ENCODE measurements at places on chromosomes 3 and 15.

DNA sequence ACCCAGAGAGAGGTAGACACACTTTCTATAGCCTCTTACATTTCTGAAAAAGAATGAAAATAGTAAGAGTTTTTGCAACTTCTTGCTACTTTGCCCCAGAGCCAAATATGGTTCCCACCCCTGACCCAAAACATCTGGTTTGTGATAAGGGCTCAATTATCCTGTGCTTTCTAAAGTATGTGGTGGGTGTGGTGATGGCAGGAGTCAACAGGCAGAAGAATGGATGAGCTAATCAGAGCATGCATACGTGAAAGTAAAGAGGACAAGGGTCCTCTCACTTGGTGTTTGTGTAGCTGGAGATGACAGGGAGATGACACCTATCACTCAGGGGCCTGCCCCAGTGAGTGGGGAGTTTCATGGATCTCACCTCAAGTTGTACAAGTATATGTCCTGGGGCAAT, 19.1 kb downstream of the KBTBD8 start:
- peak; percentile 10 for DNase-seq

- DNase-seq, result no peak
Observed at GRCh38 chr15:100715571-100716455, 113.4 kb downstream of the ASB7 start.

GRCh38 chr3:107240183-107241091, 136.8 kb upstream of the CCDC54 start:
- DNase-seq, result peak; percentile 72

- DNase-seq, result no peak
Observed at GRCh38 chr15:78389738-78390137, 48.3 kb upstream of the IREB2 start.

DNA sequence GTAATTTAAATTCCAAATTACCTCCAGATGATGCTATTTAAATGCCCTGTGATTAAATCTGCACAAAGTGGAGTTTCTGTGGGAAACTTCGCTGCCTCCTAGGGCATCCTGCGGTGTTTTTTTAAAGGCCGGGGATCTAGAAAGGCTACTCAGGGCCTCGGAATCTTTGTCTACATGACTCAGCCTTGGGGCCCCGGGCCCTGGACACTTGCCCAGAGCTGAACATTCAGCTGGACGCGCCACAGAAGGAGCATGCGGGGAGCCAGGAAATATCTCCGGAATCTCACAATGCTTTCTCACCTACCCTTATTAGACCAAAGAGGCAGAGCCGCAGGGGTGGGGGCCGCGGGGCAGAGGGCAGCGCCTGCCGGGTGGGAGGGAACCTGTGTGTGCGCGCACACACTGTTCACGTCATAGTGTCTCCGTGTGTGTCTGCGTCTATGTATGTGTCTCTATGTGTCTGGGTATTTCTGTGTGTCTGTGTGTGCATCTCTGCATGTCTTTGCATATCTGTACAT, 145.5 kb upstream of the TPM1 start:
- peak; percentile 98 for DNase-seq

DNA sequence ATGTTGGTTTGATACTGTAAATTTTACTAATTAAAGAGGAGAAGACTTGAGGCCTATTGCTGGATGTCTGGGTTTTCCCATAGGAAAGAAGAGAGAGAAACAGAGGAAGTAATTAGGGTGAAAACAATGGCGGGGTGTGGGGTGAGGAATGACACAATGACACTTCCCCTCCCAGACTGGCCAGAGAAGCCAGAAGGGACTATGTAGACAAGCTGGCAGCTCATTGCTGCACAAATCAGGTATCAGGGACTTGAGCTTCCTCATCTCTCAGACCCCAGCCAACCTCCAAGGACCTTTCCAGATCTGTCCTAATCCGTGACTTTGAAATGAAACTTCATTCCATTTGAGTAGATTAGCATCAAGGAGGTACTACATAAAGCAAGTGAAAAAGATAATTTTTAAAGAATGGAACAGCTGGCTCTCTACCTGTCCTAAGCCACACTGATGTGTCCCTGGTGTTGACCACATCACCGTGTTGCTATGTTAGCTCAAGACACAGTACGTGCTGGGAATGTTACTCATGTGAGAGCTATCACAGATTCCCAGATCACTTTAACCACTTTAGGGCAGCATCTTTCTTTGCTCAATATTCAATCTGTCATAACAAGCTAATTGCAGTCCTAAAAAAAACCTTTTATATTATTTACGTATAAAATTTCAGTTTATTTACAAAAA, 22.2 kb downstream of the TMEM212 start:
- no peak for DNase-seq

- DNase-seq, result peak; percentile 55
Observed at GRCh38 chr3:15291589-15292541, 40.5 kb downstream of the SH3BP5 start.

- peak; percentile 21 for DNase-seq
Observed at GRCh38 chr15:71329041-71329440, 213.8 kb downstream of the THSD4 start.

DNA sequence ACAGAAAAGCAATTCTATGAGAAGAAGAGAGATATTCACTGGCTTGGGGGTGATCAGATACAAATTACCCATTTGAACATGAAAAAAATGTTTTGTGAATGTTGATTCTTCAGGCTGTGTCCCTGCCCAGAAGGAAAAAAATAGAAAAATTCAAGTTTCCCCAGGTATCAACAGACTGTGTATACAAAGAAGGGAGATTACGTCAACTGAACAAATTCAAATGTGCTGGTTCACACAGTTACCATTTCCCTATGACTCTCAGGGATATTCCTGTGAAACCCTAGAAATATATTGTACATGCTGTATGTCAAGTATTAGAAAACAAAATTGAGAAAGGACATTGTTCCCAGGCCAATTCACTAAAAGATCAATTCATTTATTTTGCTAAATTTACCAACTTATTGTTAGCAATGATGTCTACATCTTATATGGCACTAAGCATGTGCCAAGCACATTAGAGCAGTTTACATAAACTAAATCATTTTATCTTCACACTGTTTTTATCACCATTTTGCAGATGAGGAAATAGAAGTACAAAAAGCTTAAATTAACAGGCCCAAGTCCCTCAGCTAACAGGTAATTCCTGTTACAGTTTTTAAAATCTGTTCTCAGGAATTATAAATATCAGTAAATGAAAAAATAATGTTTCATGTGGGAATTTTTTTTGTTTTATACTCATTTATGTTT, 306.7 kb upstream of the ROBO2 start:
- no peak for DNase-seq

- no peak for DNase-seq
Observed at GRCh38 chr15:41659190-41659589, 1.0 kb upstream of the MGA start.

DNA sequence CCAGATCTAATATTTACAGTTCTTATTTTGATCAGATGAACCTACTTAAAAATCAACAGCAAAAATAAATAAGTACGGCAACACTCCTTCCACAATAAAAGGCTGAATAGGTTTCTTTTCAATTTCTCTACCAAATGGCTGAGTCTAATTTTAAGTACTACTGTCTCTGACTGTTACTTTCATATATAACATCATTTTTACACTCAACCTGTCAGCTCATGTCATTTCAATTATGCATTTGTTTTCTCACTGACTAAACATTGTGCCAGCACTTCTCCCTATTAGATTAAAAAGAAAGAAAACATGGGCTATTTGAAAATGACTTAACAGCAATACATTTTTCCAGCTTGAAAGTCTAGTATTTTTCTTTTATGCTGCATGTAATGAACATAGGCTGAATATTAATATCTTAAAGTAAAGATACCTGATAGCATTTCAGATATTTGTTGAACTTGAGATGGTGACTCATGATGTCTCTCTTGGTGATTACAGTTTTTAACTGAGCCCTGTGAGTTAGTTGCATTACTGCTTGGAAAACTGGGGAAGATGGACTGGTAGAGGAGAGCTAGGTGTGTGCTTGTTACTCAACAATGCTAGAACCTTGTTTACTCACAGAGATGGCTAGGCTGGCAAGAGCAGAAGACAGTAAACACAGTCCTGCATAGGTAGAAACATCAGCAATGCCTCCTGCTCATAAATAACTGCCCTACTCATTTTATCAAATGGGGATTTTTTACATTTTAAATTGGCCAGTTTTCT, 73.9 kb downstream of the PEX5L start:
- no peak for DNase-seq

DNA sequence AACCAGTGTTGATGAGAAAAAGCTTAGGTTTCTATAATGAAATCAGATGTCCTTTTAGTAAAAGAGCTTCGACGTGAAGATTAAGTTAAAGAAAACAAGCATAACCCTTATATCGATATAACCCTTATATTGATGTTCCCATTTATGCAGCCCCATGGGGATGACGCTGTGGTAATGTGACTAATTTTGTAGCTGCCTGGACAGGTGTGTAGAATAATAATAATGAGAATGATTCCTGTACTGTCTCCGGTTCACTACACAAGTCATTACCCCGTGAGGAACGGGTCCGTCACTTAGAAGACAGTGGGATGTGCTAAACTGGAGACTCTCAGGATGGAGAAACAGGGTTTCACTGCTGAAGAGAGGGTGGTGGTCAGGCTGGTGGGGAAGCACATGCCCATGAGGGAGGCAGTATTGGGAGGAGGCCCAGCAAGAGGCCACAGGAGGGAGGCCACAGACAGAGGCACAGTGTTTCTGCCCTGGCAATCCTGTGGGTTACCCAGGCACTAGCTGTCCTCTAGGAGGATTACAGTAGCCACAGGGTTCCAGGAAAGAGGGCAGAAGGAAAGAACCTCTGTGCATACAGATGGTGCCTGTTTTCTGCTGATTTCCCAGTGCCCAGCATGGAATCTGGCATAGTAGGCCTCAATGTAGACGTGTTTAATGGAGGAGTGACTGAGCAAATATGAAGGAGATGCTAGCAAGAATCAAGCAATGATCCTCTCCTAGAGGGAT, 191.1 kb upstream of the TSC22D2 start:
- DNase-seq, result no peak

GRCh38 chr3:60313951-60314461, 937.2 kb downstream of the FHIT start:
- no peak for DNase-seq

DNA sequence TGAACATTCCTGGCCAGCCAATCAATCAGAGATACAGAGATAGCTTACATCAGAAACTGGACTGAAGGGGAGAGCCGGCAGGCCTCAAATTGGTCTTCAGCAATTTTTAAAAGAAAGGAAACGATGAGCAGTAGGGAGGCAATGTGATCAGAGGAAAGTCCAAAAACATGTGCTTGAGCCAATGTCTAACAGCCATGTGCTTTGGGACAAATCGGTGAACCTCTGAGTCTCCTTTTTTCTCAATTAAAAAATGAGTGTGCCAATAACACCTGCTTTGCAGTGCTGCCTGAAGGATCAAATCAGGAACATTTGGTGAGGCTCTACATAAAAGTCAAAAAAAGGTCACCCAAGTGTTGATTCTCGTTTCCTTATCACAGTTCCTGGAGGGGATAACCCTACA, 7.4 kb upstream of the EIF4E3 start:
- DNase-seq, result no peak

- DNase-seq, result no peak
Observed at GRCh38 chr15:69626095-69627066, 173.8 kb downstream of the RPLP1 start.

DNA sequence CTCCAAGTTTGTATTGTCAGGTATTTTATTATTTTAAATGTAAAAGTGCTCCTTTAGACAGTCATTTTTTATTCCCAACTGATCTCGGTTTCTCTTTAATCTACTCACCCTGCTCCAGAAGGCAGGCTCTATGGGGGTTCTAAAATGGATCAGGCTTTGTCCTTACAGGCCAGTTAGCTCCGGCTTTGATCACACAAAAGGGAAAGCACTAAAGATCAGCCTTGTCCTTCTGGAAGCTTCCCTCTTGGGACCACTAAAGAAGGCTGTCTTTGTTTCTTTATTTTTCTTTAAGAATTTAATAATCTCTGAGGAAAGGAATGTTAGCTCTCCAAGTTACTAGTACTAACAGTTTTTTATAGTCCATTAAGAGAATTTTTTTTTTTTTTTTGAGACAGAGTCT, 560.5 kb upstream of the ZNF717 start:
- DNase-seq, result no peak

- DNase-seq, result no peak
Observed at GRCh38 chr3:71579326-71579934, 4.1 kb downstream of the FOXP1 start.

DNA sequence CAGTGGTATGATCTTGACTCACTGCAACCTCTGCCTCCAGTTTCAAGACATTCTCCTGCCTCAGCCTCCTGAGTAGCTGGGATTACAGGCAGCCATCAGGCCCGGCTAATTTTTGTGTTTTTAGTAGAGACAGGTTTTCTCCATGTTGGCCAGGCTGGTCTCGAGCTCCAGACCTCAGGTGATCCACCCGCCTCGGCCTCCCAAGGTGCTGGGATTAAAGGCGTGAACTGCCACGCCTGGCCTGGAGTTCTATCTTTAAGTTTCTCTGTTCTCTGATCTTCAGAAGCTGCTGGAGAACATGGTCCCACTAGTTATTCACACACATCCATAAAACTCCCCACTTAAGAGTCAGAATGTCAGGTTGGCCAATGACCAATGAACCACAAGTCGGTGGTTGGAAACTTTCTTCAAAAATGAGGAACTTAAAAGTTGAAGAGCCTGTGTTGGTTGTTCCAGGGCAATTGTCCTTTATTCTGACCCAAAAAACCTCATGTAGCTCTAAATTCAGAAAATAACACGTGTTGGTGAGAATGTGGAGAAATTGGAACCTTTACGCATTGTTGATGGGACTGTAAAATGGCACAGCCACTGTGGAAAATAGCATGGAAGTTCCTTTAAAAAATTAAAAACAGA, 55.9 kb upstream of the PIK3CB start:
- DNase-seq, result no peak

- peak; percentile 45 for DNase-seq
Observed at GRCh38 chr3:58260733-58261132, 23.1 kb downstream of the ABHD6 start.

GRCh38 chr15:80846031-80846815, 67.1 kb downstream of the CEMIP start:
- peak; percentile 47 for DNase-seq

DNA sequence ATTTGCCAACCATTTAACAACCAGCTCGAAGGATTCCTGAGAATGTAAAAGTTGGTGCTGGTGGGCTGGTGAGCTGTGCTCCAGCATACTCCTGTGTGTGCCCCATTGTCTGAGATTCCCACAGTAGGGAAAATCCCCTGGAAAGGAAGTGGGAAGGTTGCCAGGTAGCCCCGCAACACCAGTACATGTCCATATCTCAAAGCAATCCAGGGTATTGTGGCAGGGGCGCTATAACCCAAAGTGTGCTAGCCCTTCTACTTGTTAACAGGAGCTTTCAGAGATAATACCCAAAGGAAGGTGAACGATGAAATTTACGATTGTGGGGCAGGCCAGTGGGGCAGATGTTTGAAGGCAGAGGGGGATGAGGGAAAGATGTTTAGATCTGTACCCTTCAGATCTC, 42.7 kb upstream of the SYNM start:
- no peak for DNase-seq

- DNase-seq, result peak; percentile 72
Observed at GRCh38 chr3:4523710-4524698, 30.9 kb downstream of the ITPR1 start.

GRCh38 chr3:100516232-100516631, 23.8 kb downstream of the TMEM45A start:
- DNase-seq, result peak; percentile 52

All from fibroblast of mammary gland (primary cell).